ENCODE measurements at places on chromosomes 7 and 10.

DNA sequence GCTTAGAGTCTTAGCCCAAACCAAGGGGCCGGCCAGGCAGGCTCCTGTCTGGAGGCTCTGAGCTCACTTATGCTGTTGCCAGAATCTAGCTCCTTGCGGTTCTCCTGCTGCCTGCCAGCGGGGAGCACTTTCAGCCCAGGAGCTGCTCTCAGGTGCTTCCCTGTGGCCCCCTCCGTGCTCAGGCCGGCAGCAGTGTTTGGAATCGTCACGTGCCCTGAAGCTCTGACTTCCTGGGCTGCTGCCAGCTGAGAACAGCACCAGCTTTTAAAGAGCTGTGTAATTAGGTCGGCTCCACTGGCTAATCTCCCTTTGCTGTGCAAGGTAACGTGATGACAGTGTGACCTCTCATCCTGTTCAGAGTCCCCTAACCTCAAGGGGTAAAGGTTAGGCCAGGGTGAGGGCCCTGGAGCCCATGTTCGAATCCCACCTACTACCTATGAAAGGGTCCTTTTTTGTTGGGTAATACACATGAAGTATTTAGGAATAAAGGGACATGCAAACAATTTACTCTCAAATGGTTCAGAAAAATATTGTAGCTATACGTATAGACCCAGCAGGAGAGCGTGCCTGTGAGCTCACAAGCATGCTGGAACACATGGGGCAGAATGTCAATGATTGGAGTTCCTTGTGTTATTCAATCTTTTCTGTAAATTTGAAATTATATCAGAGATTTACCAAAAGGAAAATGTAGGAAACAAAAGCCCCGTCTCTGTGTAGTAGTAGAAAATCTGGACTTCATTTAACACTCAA, 16.6 kb downstream of the ZNF862 start:
- peak; percentile 48 for DNase-seq

GRCh38 chr10:29616542-29616941, 18.2 kb downstream of the SVIL start:
- DNase-seq: no peak

DNA sequence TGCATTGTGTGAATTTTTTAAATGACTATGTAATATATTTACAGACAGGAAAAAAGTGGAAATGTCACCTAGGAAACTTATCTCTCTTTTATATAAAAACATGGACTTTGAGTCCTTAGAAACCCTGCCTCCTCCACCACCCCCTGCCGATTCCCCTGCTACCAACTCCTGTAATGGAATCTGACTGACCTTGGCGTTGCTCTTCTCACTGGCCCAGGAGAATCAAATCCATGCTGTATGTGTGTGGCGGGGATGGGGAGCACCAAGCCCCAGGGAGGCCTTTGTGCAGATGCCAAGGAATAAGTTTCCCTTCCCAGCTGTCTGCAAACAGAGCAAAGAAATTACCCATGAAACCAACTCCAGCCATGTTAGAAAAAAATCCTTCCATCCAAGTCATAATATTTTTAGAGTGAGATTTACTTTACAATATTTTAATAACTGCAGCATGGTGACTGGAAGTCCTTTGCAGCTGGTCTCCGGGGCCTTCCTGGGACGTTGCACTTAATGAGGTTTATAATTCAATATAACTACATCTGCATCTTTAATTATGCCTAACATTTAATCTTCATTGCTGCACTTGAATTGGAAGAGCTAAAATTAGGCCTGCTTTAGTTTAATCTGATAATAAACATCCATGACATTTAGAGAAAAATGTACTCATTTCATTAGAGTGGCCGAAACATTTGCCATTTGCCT, 111.4 kb upstream of the CACUL1 start:
- no peak for DNase-seq

DNA sequence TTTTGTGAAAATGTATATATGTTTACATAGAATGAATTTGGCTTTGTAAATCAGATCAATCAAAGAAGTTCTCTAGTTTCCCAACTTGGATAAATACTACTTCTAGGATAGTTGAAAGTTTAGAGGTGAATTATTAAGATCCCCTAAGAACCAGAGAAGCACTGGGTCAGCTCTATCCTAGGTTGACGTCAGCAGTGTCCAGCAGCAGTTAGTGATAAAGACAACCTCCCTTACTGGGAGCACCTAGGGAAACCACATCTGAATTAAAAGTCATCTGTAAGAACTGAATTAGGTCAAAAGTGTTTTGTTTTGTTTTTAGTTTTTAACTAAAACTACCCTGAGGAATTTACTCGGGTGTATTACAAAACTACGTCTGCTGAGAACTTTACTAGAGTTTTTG, 178.0 kb downstream of the POLR1F start:
- no peak for DNase-seq

- DNase-seq: no peak
Observed at GRCh38 chr7:6644728-6645127, 7.6 kb downstream of the ZNF316 start.

DNA sequence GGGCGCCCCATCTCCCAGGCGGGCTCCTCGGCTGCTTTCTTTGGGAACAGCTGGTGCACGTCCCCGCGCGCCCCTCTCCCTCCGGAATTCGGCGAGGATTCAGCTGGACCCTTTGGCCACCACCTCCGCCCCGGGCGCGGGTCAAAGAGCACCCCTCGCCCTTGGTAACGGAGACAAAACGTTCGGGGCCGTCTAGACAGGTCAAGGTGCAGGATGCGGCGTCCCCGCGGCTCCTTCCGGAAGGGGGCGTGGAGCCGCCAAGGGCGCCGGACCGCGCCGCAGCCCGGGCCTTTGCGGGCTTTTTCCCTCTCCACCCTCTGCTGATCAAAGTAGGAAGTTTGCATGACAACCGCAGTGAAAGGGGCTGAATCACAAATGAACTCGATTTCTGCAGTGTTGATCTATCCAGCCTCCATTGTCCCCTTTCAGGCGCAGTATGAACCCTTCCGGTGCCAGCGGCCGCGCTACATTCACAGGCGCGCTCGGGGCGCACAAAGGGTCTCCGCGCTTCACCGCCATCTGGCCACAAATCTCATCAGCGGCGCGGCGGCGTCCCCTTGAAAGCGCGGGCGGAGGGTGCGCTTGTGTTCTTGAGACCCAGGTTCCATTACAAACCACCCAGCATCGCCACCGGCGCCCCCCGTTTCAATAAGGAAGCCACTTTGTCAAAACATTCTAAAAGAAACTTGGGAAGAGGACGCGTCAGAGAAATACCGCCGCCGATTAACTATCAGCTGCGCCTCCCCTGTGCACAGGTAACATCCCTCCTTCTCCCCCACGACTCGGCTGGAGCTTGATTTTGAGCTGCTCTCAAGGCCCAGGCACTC, 36.4 kb downstream of the CNPY1 start:
- DNase-seq: no peak

DNA sequence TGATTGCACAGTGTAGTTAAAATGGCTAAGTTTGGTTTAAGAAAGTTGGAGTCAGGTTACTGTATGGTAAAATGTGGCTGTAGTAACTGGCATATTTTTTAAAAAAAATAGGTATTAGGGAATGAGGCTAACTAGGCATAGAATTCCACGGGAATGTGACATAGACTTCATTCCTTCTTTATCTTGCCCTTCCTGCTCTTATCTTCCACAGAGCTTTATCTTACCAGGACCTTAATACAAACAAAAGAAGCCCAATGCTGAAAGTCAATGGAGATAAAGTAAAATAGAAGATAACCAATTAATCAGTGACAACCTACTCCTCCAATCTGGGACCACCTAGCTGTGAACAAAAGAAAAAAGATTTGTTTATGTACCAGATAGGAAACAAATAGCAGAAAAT, 58.1 kb downstream of the TET1 start:
- DNase-seq: no peak

DNA sequence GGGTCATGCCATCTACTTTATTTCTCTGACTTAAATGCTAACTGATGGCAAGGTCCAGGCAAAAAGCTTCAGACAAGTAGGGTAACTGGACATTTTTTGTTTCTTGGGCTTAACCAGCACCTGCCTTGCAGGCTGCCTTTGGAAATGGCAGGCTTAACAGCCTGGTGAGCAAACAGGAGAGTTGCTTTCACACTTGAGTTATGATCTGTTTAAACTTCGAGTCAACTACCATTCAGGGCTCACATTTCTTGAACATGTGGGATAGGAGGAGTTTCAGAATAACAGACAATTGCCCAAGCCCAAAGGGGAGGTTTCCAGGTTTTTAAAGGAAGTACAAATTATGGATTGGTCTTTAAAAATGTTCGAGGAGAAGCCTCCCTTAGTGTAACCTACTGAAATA, 724.6 kb upstream of the SORCS1 start:
- DNase-seq: no peak

DNA sequence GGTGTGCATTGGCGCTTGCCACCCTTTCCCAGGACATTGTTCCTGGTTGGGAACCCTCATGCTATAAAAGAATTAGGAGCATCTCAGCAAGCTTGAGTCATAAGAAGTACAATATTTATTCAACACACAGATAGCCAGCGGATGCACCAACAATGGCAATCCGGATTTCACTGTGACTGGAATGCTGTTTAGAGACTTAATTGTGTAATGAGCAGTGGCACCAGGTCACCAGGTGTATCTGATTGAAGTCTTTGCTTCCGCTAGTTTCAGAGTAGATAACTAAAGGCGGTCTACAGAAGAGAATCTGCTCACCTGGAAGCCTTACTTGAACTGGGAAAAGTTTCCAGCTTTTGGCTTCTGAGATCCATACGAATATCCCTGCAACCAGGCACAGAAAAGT, 772.3 kb upstream of the GHITM start:
- no peak for DNase-seq

- no peak for DNase-seq
Observed at GRCh38 chr10:31129271-31129670, 97.6 kb upstream of the ZNF438 start.

GRCh38 chr10:31242902-31243301, 76.1 kb upstream of the ZEB1 start:
- peak; percentile 28 for DNase-seq

DNA sequence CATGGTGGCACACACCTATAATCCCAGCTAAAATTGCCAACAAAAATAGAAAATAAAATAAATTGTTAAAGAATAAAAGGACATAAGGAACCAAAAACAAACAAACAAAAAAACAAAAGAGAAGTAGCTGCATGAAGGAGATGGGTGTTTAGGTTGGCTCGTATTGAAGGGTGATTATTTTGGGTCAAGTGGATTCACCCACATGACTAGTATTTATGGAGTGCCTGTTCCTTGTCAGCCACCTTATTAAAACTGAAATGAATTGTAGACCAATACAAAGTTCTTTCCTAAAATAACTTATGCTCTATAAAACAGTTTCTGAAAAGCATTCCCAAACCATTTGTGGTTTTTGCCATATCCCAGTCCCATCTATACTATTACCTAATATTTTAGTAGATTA, 138.7 kb downstream of the BTAF1 start:
- no peak for DNase-seq

- DNase-seq: no peak
Observed at GRCh38 chr10:59079386-59080226, 96.8 kb upstream of the PHYHIPL start.

DNA sequence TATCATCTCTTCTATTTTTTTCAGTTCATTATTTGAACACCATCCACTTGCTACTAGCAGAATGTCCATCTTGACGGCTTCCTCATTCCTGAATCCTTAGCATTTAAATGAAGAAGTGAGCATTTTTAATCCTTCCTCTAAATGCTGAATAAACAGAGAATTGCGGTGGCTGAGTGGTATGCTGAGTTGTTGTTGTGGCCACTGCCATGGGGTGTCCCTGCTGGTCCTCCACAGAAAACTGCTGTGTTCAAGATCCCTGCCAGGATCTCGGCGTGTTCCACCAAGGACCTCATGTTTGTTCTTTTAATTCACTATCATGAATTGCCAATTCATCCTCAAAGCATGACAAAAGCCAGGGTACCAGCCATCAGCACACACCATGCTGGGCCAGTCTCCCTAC, 48.9 kb upstream of the HABP2 start:
- no peak for DNase-seq

- no peak for DNase-seq
Observed at GRCh38 chr10:125827133-125827532, 3.8 kb downstream of the BCCIP start.

DNA sequence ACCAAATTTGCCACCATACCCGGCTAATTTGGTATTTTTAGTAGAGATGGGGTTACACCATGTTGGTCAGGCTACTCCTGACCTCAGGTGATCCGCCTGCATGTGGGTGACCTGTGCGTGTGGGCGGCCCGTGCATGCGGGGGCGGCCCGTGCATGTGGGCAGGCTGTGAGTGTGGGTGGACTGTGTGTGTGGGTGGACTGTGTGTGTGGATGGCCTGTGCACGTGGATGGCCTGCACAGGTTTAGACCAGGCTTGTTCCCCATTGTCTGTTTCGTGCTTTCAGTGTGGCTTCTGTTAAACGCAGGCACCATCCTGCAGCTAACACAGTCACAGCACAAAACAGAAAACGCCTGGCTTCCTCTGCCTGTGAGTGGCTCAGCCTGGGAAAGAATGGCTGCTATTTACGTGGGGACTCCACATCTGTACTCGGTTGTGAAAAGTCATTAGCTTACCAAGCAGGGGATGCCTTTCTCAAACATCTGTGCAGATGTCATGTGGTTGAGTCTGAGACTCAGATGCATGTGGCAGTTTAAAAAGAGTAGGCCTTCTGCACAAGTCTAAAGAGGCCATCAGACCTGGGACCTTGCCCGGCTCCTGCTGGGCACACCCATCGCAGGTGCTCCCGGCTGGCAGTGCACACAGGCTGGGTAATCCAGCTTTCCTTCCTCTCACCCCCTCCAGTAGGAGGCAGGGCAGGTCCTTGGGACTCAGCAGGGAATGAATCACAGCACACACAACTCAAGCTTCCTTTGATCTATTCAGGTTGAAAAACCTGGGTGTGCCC, 91.6 kb downstream of the COBL start:
- DNase-seq: peak; percentile 86

DNA sequence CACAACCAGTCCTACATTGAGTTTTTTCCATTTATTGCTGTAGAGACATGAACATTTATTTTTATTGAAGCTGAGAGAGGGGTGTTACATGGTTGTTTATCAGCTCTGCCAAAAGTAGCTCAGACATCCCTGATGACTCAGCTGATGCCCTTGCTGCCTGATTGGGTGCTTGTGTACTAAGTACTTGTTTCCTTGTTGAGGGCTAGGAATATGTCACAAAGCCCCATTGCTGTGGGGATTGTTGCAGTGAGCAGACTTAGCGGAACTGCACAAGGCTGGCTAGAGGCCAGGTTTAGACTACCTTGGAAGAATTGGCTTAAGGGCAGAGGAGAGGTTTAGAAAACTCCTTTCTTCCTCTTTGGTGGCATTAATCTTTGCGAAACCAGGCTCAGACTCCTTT, 110.6 kb downstream of the AUTS2 start:
- DNase-seq: no peak

DNA sequence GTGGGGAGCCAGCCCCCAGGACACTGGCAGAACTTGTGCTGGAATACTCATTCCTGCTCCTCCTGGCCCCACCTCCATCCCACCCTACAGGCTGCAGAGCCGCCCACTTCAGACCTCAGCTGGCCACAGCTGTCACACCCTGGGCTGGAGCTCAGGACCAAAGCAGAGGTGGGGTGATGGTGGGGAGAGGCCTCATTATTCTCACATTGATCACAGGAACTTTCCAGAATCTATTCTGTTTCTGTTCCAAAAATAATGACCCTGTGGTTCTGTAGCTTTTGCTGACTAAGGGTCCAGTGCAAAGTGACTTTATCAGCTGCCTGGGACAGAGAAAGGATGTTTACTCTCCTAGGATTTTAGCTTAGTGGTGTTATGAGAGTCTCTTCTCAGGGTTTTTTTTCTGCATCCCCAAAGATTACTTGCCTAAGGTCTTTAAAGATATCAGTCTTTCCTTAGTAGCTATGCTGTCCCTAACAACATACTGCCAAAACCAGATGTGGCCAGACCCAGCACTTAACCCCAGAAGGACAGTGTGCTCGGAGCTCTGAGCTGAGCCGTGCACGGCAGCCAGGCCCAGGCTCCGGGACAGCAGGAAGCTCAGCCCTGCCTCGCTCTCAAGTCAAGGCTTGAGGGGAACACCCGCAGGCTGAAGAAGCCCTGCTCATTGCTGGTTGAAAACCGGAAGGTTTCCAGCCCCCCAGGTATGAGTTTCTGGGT, 223.3 kb downstream of the MLLT10 start:
- DNase-seq: no peak

Data from Calu3 (cell line).